SK-MEL-5 (cell line): ENCODE measurements at places on chromosomes 5 and 9. TPM values are rescaled to one million over a fixed set of nuclear protein-coding genes. Genes with fewer than 3 reads are reported as not detected.

- no peak for DNase-seq
Observed at GRCh38 chr5:116930616-116931015, 356.0 kb upstream of the SEMA6A start.

DNA sequence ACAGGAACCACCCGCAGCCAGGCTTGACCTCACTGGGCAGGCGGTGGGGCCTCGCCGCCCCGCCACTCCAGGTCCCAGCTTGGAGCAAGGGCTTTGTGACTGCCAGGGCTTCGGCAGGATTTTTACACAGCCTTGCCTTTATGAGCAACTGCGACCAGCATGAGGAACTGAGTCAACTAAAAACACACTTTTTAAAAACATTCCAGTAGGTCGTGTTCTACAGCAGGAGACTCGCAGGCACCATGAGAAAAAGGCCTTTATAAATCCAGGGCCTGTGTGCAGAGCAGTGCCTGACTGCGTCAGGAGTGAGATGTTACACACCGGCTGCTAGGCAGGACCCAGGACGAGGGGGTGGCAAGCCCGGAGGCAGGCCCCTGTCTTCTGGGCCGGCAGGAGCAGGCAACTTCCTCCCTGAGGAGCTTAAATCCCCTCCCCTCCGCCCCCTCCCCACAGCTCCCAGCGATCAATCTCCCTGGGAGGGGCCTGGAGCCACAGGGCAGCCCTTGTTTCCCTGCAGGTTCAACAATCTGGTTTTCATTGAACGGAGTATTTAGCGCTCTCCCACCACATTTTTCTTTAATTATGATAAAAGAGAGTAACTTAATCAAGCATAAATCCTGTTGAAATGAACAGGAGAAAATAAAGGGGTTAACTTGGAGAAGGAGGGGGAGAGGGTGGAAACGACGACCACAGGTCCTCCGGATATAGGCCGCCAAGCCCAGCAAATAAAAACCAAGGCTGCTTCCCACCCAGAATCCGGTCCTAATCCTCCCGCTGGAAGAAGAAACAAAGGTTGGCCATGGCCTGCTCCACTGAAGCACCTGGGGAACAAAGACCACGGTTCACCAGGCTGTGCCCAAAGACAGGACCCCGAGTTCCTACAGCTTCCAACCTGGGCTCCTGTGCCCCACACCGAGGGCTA is 92.5 kb downstream of the ROR2 start:
- DNase-seq = no peak

DNA sequence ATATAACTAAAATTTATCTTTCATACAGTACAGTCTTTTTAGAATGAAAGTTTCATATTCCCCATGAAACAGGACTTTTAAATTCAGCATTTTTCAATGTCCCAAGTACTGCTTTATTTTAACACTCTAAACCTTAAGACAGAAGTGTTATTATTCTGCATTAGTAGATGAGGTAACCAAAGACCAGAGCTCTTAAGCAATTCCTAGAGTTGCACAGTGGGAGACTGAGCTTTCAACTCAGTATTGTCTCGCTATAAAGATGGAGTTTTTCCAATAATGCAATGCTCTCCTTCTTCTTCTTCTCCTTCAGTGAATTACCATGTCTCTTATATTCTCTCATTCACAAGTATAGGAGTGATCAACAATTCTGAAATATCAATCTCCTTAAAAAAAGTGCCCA is 479.7 kb downstream of the CETN3 start:
- DNase-seq = peak; percentile 26

DNA sequence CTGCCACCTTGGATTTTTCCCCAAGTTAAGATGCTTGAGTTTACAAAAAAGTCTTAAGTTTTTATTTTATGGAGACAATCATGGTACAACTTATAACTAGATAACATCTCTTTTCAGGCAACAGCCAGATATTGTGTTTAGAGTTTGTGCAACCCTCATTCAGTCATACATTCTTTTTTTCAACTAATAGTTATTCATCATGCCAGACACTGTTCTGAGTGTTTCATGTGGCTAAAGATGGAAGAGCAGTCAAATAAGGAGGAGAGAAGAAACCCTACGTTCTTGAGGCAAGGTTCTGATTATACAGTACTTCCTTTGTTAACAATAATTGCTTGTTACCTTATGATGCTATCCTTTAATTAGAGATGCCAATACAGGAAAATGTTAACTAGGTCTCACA is 42.1 kb upstream of the ZNF462 start:
- DNase-seq = peak; percentile 41

DNA sequence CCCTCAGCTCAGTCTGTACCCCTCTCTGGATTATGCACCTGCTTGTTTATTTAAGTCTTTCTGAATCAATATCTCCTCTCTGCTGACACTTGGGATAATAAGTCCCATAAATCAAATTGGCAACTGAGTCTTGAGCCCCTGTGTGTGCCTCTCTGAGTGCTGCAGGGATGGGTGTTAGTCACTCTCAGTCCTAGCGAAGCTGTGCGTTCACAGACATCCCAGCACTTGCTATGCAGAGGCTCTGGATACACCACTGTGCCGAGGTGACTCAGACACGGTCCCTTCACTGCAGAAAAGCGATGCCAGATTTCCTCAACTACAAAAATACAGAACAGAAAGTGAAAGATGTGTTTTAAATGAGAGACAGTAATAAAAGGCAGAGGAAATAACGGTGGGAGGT is 4.1 kb upstream of the KCNMB1 start:
- no peak for DNase-seq

GRCh38 chr5:16549491-16550206 is 67.1 kb downstream of the RETREG1 start:
- DNase-seq = no peak

DNA sequence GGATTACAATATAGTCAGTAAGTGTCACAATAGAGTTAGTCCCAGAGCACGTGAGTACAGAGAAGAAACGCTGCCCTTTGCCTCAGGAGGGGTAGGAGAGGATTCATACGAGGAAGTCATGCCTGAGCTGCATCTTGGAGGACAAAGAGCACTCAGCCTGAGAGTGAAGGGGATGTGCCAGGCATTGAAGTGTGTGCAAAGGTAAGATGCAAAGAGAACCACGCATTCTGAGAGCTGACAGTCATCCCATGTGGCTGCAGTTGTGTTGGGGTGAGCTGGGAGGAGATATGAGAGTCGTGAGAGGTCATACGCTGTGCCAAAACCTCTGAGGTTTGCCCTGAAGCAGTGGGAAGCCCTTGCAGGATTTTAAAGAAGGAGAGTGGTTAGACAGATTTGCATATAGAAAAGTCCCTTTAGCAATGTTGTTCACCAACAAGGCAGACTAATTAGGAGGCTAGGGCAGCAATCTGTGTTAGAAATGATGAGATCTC is 97.5 kb downstream of the PIP5K1B start:
- no peak for DNase-seq

DNA sequence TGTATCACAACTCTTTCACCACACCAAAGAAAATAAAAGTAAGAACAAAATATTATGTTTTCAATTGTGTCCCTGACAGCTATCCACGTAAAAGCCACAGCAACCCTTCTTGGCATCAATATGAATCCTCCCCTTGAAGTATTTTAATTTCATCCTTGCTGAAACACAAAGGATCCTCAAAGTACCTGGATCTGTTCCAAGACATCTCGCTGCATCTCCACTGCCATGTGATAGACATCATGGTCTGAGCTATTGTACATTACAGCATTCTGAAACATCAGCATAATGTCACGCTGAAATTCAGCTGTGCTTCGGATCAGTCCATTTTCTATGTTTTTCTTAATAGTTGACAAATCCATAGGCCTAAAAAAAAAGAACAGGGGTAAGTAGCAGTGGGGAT is 17.7 kb downstream of the BRD8 start:
- DNase-seq = peak; percentile 89

DNA sequence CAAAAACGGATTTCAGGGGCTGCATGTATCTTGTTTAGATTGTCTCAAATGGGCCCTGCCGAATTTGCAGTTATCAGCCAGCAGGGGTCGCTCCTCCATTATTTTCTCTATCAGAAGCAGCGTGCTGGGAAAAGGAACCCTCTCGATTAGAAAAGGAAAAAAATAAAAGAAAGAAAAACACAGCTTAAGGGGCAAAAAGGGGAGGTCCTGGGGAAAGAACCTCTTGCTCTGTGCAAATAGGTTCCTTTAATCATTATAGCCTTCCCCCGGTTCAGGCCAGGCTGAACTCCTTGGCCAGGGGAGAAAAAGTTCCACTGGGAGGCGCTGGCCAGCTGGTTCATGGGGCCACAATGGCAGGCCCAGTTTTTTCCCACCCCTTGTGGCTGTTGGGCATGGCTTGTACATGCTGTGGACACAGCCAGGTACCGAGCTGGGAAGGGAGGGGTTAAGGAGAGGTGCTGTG is 25.0 kb upstream of the CAPSL start:
- DNase-seq = peak; percentile 65

- DNase-seq = no peak
Observed at GRCh38 chr9:93612796-93613154, 36.4 kb downstream of the PHF2 start.

GRCh38 chr9:89449261-89449671 is 48.6 kb downstream of the SEMA4D start:
- no peak for DNase-seq

DNA sequence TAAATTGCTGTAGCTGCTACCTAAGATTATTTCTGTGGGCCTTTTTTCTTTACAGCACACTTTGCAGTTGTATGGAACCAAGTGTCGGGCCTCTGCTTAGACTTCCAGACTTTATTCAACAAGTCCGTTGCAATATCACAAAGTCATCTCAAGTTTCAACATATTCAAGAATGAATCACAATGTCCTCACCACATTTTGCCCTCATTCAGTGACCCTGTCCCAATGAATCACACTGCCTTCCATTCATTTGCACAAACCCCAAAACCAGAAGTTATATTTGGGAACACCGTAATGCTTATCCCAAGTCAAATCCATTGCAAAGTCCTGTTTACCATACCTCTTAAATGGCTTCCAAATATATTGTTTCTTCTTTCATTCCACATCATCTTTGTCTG is 439.6 kb downstream of the CSNK1G3 start:
- DNase-seq = no peak

GRCh38 chr5:31731016-31731415 is 92.1 kb downstream of the PDZD2 start:
- no peak for DNase-seq

GRCh38 chr9:91807643-91808246 is 142.3 kb downstream of the ROR2 start:
- no peak for DNase-seq

DNA sequence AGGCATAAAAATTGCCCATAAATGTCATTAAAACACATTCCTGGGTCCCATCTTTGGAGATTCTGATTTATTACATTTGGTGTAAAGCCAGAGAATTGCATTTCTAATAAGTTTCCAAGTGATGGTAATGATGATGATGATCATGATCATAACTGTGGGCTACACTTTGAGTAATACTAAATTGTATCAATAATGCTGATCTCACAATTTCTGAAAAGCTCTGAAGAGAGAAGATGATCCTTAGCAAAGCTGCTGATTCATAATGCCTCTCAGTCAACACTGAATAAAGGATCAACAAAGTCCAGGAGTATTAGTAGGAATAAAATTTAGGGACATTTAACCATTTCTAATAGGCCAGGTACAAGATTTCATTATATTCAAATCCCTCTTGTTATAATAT is 434.5 kb downstream of the CAAP1 start:
- no peak for DNase-seq

The ZBED3 gene
- 0.63 and 0.85 TPM in 2 replicates for total RNA-seq

The SLC27A6 gene
- total RNA-seq = not detected in 2 replicates

The SPAG8 gene
- total RNA-seq = 0.05 TPM in 1 of 2 replicates, not detected in the other

The OR1J2 gene
- total RNA-seq = not detected in 2 replicates

The PCDHGA2 gene
- total RNA-seq = 1.7 and 2.0 TPM in 2 replicates

The TAS2R1 gene
- total RNA-seq = not detected in 2 replicates

The RIMOC1 gene
- 67.8 and 68.4 TPM in 2 replicates for total RNA-seq
